ENCODE measurements at places on chromosomes 4 and X. TPM values are rescaled to one million over a fixed set of nuclear protein-coding genes. Genes with fewer than 3 reads are reported as not detected.

The FUNDC1 gene
- total RNA-seq: 21.0 TPM

The CABS1 gene
- not detected for total RNA-seq

The CT83 gene
- not detected for total RNA-seq

The CTAG2 gene
- not detected for total RNA-seq

The DMRTC1B gene
- not detected for total RNA-seq

The UBQLN2 gene
- total RNA-seq: 8.9 TPM

The FHDC1 gene
- 0.03 TPM for total RNA-seq

The SPOCK3 gene
- total RNA-seq: not detected

The IQSEC2 gene
- 4.8 TPM for total RNA-seq
